Activated T-cell treated with anti-CD3 and anti-CD28 coated beads for 1 hour (primary cell): ENCODE measurements at places on chromosomes 2 and 18.

- no peak for DNase-seq
Observed at GRCh38 chr2:234414596-234414995, 82.3 kb downstream of the ARL4C start.

- DNase-seq, result no peak
Observed at GRCh38 chr2:201144101-201145051, 28.4 kb downstream of the CFLAR start.

DNA sequence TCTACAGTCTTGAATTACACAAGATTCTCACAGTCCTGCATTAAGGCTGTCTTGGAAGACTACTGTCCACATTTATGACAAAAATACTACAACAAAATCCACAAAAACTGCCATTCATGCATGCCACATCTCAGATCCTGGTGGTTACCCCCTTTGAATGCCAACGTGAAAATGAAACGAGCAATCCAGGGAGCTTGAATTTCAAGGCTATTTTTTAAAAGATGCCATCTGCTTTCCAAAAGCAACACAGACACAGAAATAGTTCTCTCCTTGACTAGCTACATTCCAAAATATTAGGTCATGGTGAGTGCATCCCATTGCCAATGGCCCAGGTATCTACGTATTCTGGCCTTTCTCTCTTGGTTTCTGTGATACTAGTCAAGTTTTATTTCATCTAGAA lies 36.3 kb downstream of the IRS1 start:
- DNase-seq, result no peak

- DNase-seq, result no peak
Observed at GRCh38 chr2:167750675-167751074, 496.7 kb downstream of the STK39 start.

DNA sequence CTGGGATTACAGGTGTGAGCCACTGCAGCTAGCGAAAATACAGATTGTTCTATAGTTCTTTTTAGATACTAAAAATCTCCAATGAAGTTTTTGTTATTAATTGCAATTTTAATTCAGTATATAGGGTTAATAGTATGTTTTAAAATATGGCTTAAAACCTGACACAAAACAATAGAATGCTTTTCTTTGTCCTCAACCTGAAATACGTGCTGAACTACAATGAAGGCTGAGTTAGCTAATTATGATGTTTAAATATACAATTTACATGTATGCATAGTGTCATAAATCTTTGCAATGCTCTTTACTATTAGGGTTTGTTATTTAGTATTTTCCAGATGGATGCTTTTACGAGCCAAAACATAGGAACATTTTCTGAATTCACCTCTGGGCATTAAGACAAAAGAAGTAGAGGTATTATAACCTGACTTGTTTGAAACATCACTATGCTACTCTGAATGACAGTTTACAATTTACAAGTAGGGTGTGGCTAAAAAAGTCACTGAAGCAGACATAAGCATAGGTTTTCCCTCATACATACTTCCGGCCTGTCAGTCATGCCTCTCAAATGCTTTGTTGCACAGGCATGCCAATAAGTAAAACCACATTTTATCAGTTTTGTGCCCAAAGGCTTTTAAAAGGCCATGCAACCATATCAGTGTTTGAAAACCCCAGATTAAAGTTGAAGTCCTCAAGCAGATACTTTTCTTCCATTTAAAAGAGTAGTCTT lies 168.3 kb downstream of the OTX1 start:
- no peak for DNase-seq

DNA sequence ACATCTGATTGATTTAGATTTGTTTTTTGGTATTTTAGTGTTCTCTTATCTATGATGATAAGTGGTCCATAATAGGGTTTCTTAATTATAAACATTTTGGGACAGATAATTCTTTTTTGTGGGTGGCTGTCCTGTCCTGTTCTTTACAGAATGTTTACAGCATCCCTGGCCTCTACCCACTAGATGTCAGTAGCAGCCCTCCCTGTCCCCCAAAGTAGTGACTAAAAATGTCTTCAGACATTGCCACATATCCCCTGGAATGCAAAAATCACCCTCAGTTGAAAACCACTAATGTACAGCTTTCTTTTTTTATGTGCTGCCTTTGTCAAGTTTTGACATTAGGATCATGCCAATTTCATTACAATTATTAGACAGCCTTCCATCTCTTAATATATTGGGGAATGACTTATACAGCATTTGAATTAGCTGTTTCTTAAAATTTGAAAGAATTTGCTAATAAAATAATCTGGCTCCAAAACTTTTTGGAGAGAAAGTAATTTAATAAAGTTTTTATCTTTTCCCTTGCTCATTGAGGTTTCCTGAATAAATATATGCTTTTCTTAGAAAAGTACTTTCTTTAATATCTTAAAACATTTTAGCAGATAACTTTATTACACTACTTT lies 19.5 kb downstream of the WIPF1 start:
- DNase-seq, result no peak

DNA sequence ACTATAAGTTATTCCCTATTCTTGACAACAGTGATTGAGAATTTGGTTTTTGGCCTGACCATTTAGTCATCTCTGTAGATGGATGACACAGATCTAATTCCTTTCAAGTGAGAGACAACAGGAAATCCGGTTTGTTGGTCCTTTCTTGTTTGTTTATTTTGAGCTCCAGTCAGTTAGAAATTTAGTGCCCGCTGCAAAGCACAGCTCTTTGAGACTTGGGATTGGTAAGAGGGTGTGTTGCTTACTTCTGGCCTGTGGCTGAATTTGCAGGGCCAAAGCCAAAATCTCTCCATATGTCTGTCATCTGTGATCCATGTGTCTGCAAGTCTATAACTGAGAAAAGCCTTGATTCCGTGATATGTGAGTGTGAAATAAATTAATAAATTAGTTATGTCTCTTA lies 74.3 kb downstream of the BIN1 start:
- DNase-seq, result no peak

GRCh38 chr2:228344531-228344930 lies 163.0 kb upstream of the SPHKAP start:
- no peak for DNase-seq
